ENCODE measurements at places on chromosomes 12 and 14. TPM values are rescaled to one million over a fixed set of nuclear protein-coding genes. Genes with fewer than 3 reads are reported as not detected.

The MYH6 gene
- total RNA-seq = 0.10 TPM

The OASL gene
- 1.8 TPM for total RNA-seq

The REP15 gene
- total RNA-seq = 0.30 TPM

The CLECL1 gene
- total RNA-seq = not detected

The GYS2 gene
- not detected for total RNA-seq

The MMP19 gene
- total RNA-seq = 0.38 TPM
